ENCODE measurements at places on chromosomes 4 and X.

GRCh38 chrX:105781804-105782203 is 40.5 kb upstream of the NRK start:
- no peak for DNase-seq

GRCh38 chrX:109600237-109600651 is 24.7 kb downstream of the KCNE5 start:
- DNase-seq = no peak

- DNase-seq = no peak
Measured at GRCh38 chr4:177740563-177740962, 298.3 kb upstream of the AGA start.

- no peak for DNase-seq
Measured at GRCh38 chr4:164716901-164717300, 37.0 kb upstream of the SMIM31 start.

DNA sequence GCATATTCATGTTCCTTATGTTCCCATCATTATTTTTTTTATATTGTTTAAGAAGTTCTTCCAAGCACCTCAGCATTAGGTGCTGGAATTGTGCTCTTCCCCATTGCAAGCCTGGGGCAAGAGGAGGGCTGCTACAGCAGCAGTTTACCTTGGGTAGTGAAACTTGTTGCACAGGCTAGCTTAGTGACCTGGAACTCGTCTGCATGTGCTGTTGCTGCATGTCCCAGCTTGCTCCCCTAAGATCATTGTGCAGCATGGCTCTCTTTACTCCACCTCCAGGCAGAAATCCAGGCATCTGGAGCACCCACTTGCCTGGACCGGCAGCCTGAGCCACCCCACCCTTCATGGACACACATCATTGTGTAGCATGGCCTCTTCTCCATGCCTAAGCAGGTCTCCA is 776.0 kb downstream of the GLUD2 start:
- DNase-seq = no peak

DNA sequence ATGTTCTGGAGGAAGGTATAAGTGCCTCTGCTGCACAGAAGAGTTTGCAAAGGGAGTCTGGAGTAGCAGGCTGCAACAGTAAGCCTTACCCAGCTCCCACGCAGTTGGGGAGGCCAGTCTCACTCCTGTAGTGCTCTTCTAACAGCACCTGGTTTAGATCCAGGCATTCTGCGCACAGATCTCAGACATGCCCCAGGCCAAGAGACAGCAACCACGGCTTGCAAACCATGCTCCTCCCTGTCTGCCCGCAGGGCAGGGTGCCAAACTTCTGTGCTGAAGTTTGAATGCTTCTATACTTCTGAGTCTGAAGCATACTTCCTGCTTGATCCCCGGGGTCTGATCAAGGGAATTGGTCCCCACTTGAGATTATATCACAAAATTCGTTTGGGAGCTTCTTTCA is 106.3 kb downstream of the LINC00632 start:
- no peak for DNase-seq

DNA sequence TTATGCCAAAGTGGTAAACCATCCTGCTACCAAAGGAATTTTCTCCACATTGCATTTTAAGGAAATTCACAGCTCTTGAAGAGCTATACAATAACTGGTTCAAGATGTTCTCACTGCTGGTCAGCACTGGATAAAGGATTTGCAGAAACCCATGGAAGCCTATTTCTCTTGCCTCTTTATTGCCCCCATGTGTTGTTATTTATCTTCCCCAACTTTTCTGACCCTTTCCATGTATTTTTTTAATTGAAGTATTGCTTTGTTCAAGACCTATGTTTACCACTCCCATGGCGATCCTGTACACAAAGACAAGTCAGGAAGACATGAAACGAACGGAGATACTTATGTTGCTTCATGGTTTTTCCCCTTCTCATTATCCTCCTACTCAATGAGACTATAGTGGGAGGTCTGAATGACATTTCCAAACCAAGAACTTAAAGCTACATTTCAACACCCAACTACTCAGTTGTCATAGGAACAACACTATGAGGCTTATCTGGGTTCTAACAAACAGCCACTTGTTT is 566.4 kb upstream of the DIPK2B start:
- no peak for DNase-seq

- no peak for DNase-seq
Measured at GRCh38 chr4:145551660-145552059, 67.5 kb upstream of the MMAA start.

- no peak for DNase-seq
Measured at GRCh38 chrX:17017134-17017533, 70.7 kb downstream of the REPS2 start.

DNA sequence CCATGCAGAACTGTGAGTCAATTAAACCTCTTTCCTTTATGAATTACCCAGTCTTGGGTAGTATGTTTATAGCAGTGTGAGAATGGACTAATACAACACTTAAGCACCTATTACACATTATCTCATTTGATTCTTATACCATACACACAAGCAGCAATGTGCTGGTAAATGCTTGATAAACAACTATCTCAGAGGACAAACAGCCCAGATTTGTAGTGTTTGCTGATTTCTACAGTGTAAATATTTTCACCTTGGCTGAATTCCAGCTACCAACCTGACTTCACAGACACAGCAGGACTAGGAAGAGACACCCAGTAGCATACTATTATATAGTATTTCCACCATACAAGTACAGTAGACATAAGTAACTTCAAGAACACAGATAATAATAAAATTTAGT is 406.5 kb upstream of the CNKSR2 start:
- DNase-seq = no peak

GRCh38 chrX:3678328-3678727 is 35.1 kb downstream of the PRKX start:
- no peak for DNase-seq

DNA sequence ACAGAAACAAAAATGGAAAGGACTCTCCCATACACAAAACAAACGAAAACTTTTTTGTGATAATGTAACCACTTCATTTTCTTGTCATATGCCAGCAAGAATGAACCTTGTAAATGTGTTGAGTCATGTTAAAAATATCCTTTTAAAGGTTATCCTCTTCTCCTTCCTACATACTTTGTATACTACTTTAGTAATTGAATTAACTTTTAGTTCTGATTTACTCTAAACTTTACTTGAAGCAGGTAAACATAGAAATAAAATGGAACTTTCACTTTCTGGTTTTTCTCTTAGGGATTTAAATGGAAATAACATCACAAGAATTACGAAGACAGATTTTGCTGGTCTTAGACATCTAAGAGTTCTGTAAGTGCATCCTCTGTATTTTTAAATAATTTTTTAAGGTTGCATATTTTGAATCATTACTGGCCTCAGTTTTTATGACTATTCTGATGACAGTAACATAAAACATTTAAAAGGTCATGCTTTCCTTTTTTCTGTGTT is 4.7 kb downstream of the SLIT2 start:
- DNase-seq = no peak

DNA sequence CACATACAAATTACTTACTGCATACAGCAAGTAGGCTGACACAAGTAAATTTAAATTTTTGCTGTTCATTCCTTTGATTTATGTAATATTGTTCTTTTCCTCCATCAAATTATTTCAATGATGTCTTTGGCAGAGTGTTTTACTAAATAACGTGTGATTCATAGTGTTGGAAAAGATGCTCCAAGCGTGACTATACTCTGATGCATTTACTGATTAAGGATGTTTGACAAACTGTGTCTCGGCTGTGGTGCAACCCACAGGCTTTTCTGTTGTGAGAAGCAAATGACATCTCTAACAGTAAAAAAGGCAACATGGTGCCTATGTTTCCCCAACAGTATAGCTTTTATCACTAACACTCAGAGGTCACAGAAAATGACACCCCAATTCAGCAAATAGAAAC is 540.9 kb downstream of the PPP4R3C start:
- DNase-seq = no peak

GRCh38 chr4:113893546-113893945 is 85.9 kb downstream of the ARSJ start:
- no peak for DNase-seq

GRCh38 chr4:101785486-101785885 is 5.0 kb upstream of the BANK1 start:
- DNase-seq = no peak

GRCh38 chrX:97199501-97199900 is 315.8 kb downstream of the RPA4 start:
- DNase-seq = no peak

- DNase-seq = no peak
Measured at GRCh38 chr4:147288512-147288911, 192.4 kb upstream of the EDNRA start.

- DNase-seq = no peak
Measured at GRCh38 chrX:39815631-39816030, 282.1 kb downstream of the BCOR start.

DNA sequence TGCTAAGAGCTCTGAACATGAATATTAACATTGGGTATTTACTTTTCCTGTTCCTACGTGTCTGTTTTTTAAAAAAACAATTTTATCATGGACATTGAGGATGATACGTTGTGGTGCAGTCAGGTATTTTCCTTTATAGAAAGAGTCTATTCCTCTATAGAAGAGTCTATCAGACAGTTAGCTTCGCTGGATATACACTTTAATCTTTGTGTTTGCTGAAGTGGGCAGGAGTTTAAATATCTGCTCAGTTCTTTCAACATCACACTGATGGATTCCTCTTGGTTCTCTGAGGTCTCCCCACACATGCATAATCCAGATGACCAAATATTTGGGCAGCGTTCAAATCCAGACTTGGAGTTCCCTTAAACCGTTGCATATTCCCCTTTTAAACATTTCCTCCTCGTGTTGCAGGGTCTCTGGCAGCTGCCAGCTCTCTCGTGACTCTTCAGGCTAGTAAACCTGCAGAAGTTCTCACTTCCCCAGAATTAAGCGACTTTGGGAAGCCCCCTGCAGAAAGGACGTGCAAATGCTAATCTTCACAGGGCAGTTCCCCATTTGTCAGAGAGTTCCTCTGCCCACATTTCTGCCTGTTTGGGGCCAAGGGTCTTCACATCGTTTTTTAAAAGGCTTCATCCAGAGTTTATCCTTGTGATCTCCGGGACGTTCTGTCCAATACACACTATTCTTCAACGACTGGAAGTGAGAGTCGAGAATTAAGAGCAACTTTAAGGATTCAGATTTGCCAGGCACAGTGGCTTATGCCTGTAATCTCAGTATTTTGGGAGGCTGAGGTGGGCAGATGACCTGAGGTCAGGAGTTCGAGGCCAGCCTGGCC is 20.5 kb upstream of the DHRSX start:
- DNase-seq = no peak

- peak; percentile 8 for DNase-seq
Measured at GRCh38 chr4:16001484-16001858, 38.5 kb upstream of the FGFBP2 start.

DNA sequence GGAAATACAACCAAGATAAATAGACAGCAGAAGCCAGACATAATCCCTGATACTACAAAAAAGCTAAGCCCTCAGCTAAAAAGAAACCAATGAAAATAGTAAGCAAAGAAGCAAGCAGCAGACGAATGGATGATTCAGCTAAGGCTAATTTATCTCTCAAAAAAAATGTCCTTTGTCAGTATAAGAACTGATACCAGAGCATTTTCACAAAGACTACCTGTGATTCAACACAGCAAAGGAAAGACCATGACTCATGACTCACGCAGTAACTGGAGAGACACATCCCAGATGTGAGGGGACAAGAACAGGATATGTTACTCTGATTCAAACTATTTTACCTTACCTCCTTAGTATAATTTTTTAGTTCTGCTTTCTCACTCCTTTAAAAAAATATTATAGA is 22.7 kb upstream of the TMPRSS11F start:
- no peak for DNase-seq

DNA sequence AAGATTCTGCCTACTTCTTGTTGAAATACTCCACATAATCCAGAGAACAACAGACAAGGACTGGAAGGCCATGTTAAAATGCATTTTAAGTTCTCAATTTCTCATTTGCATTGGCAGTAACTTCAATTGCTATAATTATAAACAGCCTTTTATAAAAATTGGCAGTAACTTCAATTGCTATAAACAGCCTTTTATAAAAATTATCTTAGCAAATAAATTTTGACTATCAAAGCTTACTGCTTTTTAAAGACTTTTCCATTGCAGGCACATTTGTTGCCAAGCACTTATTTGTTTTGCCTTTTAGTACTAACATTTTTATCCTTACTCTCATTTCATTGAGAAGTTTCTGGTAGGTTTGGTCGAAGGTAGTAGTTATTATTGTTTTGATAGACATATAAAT is 17.8 kb downstream of the SCFD2 start:
- no peak for DNase-seq

DNA sequence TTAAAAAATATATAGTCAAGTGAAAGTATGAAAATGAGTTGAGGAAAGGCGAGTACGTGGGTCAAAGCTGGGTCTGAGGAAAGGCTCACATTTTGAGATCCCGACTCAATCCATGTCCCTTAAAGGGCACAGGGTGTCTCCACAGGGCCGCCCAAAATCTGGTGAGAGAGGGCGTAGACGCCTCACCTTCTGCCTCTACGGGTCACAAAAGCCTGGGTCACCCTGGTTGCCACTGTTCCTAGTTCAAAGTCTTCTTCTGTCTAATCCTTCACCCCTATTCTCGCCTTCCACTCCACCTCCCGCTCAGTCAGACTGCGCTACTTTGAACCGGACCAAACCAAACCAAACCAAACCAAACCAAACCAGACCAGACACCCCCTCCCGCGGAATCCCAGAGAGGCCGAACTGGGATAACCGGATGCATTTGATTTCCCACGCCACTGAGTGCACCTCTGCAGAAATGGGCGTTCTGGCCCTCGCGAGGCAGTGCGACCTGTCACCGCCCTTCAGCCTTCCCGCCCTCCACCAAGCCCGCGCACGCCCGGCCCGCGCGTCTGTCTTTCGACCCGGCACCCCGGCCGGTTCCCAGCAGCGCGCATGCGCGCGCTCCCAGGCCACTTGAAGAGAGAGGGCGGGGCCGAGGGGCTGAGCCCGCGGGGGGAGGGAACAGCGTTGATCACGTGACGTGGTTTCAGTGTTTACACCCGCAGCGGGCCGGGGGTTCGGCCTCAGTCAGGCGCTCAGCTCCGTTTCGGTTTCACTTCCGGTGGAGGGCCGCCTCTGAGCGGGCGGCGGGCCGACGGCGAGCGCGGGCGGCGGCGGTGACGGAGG is at the start of gene FMR1:
Gene FMR1 (plus strand): TSS at position 728 of the 831 bp plus-strand sequence. CDS start 261 bp downstream, outside the sequence.
- DNase-seq = peak; percentile 91

GRCh38 chr4:84277923-84278322 is 221.2 kb downstream of the NKX6-1 start:
- no peak for DNase-seq

- no peak for DNase-seq
Measured at GRCh38 chr4:56671860-56672259, 9.2 kb downstream of the HOPX start.

DNA sequence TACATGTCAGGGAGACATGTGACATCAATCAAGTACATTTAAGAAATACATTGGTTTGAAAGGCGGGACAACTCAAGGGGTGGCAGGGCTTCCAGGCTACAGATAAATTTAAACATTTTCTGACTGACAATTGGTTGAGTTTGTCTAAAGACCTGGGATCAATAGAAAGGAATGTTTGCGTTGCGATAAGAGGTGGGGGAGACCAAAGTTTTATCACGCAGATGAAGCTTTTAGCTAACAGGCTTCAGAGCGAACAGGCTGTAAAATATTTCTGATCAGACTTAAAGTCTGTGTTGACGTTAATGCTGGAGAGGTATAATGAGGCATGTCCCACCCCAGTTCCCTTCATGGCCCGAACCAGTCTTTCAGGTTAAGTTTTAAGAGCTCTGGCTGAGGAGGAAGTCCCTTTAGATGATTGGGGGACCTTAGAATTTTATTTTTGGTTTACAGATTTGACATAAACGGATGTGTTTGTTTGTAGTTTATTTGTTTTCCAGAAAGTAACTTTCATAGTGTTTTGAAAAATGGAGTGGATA is 346.7 kb upstream of the RASGEF1B start:
- no peak for DNase-seq

- no peak for DNase-seq
Measured at GRCh38 chrX:7841084-7841805, 1.7 kb upstream of the VCX start.

Measured in CD4-positive, CD25-positive, alpha-beta regulatory T cell (primary cell).